ENCODE measurements at places on chromosomes 3 and 15. TPM values are rescaled to one million over a fixed set of nuclear protein-coding genes. Genes with fewer than 3 reads are reported as not detected.

DNA sequence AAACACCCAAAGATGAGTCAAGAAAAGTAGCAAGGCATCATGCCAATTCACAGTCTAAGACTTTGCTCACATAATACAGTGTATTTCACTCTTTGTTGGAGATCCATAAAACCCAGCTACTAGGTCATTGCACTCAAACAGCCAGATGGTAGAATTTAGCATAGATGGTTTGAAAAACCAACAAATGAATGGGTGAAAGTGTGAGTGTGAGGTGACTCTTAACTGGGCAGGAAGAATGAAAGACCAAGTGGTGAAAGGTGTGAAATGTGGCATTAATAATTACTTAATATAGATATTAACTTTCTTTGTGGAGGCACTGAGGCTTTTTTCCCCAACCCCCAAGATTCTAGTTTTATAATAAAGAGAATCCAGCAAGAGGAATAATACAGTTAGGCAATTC is 159.5 kb downstream of the SQOR start:
- DNase-seq: no peak

DNA sequence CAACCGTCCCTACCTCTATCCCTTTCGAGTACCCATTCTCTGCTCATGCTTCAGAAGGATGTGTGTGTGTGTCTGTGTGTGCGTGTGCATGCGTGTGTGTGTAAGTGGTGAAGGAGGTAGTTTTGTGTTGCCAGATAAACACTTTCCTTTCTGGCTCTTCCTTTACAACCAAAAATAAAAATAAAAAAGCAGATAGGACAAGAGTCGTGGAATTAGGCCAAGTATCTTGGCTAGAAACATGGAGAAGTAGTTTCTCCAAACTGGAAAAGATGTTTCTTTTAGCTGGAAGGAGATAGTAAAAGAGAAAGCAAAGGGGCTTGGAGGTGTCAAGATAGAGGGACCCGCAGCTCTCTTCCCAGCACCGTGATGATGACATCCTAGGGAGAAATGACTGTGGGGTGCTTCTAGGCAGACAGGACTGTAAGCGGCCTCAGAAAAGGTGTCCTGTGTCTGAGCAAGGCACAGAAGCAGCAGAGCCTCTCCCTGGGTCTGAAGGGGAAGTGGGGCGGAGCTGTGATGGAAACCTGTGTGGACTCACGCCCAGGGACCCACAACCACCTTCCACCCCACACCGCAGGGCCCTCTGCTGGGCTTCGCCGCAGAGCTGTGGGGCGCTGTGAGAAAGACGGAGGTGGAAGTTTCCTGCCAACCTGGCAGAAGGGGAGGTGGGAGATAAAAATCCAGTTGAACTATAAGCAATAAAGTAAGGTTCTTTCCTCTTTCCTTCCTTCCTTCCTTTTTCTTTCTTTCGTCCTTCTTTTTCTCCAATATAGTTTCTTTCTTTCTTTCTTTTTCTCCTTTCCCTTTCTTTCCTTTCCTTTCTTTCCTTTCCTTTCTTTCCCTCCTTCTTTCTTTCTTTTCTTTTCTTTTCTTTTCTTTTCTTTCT is 35.3 kb downstream of the MUC20 start:
- no peak for DNase-seq

- no peak for DNase-seq
Observed at GRCh38 chr3:186890911-186891310, 39.4 kb upstream of the ST6GAL1 start.

DNA sequence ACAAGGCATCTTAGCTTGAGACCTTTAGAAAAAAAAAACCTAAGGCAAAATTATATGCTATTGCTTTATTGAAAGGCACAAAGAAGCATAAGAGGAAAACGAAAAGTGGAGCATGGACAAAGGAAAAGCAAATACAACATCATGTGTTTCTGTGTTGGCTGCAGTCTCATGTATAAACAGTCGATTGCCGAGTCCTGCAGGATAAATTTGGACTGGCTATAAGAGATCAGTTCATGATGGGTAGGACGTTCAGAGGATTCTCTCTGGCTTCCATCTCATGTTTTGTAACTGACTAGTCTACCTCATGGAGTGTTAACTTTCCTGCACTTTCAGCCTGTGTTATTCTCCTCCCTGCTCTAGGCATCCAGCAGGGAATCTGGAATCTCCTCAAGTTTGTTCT is 21.9 kb upstream of the CCDC50 start:
- no peak for DNase-seq

GRCh38 chr3:149340310-149340933 is 7.0 kb upstream of the TM4SF18 start:
- no peak for DNase-seq

DNA sequence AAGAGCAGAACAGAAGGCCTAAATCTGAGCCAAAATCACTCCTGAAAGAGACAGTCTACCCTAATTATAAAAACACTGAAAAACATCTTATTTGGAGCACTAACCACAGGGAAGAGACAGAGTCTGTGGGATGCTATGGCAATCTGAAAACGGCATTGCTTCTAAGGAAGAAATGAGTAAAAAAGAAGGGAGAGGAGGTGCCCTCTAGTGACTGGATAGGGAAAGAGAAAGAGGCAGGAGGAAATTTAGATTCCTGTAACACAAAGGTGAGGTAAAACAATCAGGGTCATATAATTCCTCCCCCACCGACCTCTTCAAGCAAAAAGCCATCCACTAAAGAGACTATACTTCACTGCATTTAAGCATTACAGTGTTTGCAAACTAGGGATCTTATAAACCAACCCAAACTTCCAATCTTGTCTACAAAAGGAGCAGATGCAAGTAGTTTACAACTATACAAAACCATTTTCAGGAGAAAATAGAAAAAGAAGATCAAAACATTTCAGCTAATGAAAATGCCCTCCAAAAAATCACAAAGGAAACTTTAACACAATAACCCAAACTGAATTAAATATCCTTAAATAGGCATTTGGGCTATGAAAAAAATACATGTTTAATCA is 32.6 kb downstream of the HACD2 start:
- DNase-seq: no peak

DNA sequence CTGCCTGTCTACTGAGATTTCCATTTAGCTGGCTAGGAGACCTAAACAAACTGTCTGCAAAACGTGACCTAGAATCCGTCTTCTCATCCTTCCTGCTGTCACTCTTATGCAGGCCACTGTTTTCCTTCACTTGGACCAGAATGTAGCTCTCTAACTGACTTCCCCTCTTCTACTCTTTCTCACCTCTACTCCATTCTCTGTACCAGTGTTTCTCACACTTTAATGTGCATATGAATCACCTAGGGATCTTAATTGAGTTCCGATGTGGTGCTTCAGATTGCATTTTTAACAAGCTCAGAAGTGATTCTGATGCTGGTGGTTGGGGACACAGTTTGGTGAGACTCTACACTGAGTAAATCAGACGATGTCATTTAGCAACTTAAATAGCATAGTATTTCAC is 1.6 kb upstream of the GBE1 start:
- DNase-seq: no peak

DNA sequence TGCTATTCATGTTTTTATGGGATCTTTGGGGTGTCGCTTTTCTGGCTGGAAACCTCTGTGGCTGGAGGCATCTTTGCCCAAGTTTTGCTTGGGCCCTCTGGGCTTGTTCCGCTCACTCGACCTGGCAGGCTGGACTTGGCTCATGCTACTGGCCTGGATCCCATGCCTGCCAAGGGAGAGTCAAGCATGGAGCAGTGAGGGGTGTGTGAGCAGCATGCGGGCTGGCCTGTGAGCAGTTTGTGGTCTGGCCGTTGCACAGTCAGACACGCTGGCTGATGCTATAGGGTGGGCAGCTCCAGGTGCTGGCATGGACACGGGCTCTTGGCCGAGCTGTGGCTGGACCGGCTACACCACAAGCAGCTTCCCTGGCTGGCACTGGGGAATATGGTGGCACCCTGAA is 491.1 kb downstream of the AGBL1 start:
- no peak for DNase-seq

DNA sequence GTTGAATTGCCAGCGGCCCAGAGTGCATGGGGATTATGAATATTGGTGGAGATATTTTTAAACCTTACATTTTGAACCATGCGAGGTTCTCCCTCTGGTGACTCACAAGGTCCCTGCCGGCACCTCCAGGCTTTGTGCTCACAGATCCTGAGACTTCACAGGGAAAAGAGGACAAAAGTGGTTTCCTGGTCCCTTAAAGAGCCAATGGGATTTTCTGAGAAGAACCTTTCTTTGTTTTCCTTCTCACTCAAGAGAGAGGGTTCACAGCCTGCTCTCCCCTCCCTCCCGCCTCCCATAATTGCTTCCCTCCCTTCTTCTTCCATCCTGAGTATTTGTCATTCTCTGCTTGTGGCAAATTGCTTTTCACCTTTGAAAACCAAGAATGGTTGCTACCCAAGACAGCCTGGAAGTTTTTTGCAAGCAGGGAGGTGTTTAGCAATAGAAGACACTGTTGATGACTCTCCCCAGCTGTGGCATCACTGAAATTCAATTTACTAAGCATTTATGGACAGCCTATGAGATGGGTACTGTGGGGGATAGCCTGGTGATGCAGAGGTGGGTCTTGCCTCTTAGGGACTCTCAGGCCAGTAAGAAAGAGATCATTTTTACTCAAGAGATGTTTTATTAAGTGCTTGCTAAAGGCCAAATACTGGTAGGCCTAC is 76.6 kb downstream of the CPN2 start:
- no peak for DNase-seq

- no peak for DNase-seq
Observed at GRCh38 chr3:74562558-74563269, 51.7 kb downstream of the CNTN3 start.

The PLA1A gene
- 7.5 TPM for polyA plus RNA-seq

The INAFM2 gene
- polyA plus RNA-seq: 19.7 TPM

The HDGFL3 gene
- 105 TPM for polyA plus RNA-seq

Measured in left renal cortex interstitium (tissue), 4 donors.